Memory B cell (primary cell): ENCODE measurements at places on chromosomes 3 and 15.

GRCh38 chr15:81882504-81882903 is 163.3 kb downstream of the MEX3B start:
- DNase-seq, result no peak

- no peak for DNase-seq
Measured at GRCh38 chr3:59692117-59692516, 642.3 kb upstream of the CFAP20DC start.

DNA sequence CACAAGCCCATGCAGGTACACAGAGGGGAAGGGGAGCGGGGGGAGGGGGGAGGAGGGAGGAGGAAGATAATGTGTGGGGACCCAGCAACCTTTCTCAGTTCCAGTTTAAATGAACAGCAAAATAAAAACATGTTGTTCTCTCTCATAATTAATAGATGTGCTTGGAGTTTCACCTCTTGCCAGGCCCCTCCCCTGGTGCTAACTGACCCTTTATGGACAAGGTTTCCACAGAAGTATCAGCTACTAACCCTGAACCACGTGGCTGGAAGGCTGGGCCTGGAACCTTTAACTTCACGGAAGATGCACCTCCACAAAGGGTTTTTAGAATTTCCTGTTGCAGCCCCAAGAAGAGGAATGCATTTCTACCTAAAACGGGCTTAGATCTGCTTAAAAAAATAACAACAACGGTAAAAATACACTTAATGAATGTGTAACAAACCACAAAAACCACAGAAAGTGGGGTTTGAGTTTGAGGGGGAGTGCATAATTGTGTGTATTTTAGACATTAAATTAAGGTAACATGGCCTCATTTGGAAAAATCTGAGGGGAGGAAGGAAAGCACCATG is 14.8 kb upstream of the SMAD3 start:
- no peak for DNase-seq

DNA sequence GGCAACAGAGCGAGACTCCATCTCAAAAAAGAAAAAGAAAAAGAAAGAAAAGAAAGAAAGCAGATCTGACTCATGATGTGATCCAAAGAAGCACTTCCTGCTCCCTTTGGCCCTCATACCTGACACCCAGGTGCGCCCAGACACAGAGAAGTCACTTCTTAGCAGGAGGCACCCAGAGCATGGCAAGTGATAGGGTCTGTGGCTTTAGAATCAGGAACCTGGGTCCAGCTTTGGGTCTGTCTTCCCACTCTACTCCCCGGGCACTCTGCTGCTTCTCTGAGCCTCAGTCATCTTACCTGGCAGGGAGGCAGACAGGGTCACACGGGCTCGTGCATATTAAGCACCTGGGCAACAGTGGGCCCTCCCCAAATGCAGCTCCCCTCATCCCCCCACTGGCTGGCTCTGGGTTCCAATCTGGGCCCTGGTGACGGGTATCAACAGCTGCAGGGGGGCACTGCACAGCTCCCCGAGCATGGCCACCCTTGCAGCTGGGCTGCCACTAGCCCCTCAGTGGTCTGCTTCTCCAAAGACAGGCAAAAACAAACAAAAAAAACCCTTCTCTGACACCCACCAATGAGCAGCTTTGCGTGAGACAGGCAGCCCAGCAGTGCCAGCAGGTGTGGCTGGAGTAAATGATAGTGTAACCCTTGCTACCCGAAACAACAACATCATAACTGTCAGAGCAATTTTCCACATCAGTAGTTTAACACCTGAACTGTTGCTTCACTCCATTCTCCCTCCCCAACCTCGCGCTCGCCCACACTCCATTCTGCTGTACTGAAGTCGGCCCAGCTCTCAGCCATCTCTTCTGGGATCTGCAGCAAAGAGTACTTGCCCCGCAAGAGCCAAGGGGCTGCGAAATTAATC is 99.8 kb downstream of the MEGF11 start:
- no peak for DNase-seq

- no peak for DNase-seq
Measured at GRCh38 chr3:157069406-157069805, 90.5 kb downstream of the CCNL1 start.

DNA sequence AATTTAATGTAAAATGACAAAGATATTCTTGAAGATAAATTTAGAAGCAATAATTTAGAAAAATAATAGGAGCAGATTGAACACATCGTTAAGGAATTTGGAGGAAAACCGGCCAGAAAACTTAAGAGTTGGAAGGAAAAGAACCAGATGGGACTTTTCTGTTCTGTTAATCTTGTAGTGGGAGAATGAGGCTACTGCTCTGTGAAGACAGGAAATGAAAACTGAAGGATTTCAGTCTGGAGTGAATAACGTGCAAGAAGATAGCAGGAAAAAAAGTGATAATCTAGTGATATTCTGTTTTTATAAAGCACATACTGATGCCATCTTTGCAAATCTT is 74.2 kb downstream of the DPPA2 start:
- no peak for DNase-seq

DNA sequence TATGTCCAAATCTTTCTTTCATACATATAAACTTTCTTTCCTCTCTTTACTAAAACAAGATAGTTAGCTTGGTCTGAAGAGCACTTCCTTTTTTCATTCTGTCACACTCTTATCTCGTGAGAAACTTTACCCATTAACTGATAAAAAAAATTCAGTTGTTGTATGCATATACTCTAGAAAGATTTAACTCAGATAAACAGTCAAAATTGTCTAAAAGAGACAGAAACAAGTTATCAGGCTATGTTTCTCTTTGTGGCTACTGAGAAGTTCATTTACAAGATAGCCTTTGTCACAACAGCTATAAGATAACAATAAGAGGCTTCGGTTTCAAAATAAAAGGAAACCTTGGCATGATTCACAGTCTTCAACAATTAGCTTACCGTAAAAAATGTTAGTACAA is 235.7 kb upstream of the ATP10A start:
- no peak for DNase-seq

GRCh38 chr15:97598353-97598798 is 362.1 kb upstream of the ARRDC4 start:
- DNase-seq, result no peak

DNA sequence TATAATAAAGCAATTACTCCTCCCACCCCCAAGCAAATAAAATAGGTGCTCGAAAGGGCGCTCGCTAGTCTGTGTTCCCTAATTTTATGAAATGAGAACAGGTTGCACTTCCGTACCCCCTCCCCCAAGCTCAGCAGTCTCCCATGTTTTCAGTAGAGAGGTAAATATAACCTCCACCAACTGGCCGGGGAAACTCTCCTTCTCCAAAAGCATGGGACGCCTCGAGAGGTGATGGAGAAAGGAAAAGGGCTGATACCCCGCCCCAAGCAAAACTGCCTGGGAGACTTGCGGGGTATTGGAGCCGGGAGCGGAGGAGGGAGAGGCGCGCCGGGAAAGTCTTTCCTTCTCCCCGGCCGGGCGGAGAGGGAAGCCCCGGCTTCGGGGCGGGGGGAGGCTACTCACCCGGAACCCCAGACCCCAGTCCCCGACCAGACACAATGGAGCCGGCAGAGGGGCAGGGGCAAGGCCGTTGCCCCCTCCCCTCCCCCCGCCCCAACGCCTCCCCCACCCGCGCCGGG is 605 bp downstream of the DCUN1D1 start:
- peak; percentile 23 for DNase-seq

GRCh38 chr3:113008117-113008516 is 17.3 kb downstream of the GTPBP8 start:
- DNase-seq, result no peak

DNA sequence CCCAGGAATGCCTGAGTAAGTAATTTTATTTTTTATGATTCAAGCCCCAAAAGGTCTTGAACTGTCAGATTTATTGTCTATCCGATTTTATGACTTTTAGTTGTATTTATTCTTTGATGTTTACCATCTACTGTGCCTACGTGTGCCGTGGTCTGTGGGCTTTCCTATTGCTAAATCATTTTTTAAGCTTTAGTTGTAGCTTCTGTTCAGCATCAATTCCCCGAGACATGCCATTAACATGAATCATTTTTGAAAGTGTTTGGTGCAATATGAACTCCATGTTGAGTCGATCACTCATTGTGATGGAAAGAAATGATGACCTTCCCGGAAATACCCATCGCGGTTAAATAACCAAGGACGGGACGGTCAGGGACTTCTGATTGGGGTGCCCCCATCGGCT is 268.7 kb upstream of the THRB start:
- DNase-seq, result no peak

GRCh38 chr3:9715764-9716437 is 12.3 kb downstream of the CPNE9 start:
- no peak for DNase-seq

- DNase-seq, result no peak
Measured at GRCh38 chr3:146464005-146464595, 5.3 kb downstream of the PLSCR2 start.

- no peak for DNase-seq
Measured at GRCh38 chr3:9009976-9010545, 46.8 kb upstream of the RAD18 start.

DNA sequence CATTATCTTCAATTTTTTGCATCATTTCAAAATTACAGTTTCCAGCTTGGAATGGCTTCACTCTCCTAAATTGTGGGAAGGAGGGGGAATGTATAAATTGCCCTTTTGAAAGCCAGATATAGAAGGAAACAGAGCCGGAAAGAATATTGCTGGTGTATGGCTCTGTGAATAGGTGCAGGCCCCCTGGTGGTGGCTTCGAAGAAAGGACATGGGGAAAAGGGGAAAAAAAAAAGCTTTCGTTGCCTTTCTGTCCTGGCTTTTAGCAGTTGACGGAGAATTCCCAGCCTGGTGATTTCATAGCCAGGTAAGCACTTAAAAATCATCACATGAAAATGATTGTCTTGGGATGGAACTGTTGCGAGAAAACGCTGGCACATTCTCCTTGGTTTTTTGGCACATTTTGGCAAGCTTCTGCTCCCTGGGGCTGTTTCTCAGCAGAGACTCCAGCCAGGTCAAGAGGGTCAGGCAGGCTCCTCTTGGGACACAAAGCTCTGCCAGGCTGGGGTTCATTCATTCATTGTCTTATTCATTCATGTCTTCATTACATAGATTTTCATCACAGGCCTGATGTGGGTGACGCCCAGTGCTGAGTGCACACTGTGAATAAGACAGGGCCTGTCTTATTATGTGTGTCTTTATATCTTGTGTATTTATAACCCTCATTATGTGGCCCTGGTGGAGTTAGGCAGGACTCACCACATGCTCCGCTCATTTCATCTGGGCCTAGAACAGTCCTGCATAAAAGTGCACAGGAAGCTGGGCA is 300.0 kb upstream of the TPM1 start:
- DNase-seq, result peak; percentile 8
